Keratinocyte (primary cell): ENCODE measurements at places on chromosomes 6 and 20. TPM values are rescaled to one million over a fixed set of nuclear protein-coding genes. Genes with fewer than 3 reads are reported as not detected.

DNA sequence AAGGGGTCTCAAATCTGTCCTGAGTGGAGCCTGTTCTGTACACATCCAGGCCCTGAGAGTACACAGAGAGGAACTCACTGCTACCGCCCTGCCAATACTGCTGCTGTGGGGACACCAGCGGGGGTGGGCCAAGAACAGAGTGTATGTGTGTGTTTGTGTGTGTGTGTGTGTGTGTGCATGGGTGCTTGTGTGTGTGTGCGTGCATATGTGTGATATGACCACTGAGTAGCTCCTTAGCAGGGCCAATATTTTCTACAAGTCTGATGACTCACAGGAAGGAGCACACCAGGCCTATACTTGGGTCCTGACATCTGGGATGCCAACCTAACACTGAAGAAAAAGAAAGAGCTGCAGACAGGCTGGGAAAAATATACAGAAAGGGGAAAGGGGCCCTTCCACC, 1.4 kb downstream of the RAET1E start:
- DNase-seq = no peak

DNA sequence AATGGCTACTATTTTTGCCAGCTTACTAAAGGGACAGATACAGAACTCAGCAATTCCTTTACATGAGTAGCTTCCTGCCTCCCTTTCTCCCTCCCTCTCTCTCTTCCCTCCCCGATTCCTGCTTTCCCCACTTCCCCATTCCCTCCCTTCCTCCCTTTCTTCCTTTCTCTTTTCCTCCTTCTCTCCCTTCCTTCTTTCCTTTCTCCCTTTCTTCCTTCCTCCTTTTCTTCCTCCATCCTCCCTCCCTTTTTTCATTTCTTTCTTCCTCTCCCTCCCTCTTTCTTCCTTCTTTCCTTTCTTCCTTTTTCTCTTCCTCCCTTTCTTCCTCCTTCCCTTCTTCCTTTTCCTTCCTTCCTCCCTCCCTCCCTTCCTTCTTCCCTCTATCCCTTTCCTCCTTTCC, 178.1 kb downstream of the RNF144B start:
- no peak for DNase-seq

DNA sequence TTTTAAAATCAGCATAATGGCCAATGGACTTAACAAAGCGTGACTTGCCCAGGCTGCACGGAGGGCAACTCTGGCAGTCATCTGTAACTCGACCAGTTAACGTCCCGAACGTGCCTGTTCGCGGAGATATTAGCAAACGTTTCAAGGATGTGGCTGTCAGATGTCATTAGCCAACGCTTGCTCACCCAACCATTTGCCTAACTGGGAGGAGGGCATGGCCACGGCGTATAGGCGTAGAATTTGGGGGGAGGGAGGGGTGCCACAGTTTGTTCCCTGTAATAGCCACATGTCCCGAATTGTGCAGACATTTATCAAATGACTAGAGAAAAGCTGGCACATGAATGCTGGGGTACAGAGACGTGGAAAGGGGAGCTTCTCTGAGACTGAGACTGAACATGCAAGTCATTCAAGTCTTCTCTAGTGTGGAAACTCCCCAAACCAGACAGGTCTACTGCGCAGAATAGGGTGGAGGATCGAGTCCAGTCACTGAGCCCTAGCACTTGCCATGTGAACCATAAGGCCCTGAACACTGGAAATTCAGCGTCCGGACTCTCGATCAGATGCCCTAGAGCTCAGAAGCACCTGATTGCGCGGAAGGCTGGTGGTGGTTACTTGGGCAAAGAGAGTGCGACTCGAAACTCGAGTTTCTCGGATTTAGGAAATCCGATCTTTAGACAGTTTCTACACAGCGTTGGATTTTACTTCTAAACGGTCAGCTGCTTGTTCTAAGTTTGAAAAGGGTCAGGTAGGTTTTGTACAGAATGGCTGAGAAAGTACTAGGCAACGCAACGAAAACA, 32.6 kb downstream of the TFAP2B start:
- DNase-seq = no peak

DNA sequence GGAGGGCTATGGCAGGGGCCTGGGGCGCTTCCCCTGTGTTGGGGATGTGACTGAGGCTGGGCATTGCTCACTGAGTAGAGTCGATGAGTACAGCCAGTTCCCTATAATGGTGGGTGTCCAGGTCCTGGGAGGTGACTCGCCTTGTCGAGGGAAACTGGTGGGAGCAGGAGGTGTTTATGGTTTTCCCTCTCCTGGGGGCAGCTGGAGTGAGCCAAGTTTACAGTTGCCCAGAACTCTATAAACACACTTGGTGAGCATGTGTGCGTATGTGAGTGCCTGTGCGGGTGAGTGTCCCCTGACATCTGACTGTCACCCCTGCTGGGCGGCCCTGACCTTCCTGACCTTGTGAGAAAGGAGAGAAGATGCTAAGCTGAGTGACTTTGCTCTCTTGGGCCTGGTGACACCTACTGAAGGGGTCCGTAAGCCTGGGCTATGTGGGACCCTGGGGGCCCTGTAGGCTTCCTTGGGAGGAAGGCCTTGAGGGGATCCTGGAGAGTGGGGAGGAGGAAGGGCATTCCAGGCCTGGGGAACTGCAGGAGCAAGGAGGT, 65.9 kb downstream of the VEGFA start:
- no peak for DNase-seq

DNA sequence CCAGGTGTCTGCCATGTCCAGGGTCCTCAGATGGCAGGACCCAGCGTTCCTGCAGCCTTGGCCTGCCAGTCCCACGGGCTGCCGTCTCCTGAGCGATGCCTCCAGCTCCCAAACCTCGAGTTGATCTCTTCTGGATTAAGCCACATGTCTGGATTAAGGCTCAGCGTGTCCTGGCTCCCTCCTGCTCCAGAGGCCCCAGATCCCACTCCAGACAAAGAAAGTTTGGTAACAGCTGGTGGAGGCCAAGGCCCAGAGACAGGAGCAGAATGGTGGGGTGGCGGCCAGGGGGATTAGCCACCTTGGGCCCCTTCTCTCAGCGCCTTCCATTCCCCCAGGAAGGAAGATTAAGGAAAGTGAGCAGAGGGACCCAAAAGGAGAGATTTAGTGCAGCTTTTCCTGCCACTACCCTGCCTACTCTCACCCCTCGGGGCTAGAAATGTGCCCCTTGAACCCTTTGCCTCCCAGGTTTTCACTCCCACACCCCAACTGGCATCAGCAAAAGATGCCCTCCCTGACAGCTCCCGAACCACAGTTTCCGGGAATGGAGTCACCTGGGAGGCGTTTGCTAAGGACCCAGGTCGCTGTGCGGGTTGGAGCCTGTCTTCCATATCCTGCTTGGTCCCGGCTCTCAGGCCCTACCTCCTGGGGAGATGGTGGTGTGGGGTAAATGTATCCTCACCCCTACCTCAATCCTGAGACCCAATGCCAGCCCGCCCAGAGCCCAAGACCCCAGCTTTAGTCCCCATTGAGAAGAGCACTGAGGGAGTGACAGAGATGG, 6.9 kb downstream of the SPDEF start:
- DNase-seq = no peak

DNA sequence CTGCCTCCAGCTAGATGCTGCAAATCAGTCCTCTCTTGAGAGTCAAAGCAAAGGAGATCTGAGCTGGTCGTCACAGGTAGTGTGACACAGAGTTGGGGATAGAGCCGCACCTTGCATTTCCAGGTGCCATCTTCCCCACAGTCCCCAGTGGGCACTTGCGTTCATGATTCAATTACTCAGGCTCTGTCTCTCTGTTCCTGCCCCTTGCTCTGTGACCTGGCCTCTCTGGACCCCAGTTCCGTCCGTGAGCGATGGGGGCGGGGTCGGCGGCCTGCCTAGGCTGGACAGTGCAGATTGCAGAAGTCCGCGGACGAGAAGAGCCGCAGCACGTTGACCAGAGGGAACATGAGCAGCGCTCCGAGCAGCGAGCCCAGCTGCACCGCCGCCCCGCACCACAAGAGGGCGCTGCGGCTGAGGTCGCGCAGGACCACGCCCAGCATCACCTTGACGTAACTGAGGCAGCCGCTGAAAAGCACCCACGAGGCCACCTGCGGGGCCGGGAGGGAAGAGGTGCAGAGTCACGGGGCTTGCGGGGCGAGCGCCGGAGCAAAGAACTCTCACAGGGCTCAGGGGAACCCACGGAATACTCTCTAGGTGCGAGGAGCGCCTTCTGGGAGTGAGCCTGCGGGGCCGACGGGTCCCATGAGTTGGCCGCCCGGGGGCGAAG, 7.4 kb downstream of the SLC52A3 start:
- DNase-seq = no peak

Gene TGM3
- polyA plus RNA-seq = 0.08 TPM in 3 replicates
